ENCODE measurements at places on chromosomes 7 and 10. TPM values are rescaled to one million over a fixed set of nuclear protein-coding genes. Genes with fewer than 3 reads are reported as not detected.

- no peak for DNase-seq
Measured at GRCh38 chr7:27709137-27710075, 30.6 kb upstream of the TAX1BP1 start.

DNA sequence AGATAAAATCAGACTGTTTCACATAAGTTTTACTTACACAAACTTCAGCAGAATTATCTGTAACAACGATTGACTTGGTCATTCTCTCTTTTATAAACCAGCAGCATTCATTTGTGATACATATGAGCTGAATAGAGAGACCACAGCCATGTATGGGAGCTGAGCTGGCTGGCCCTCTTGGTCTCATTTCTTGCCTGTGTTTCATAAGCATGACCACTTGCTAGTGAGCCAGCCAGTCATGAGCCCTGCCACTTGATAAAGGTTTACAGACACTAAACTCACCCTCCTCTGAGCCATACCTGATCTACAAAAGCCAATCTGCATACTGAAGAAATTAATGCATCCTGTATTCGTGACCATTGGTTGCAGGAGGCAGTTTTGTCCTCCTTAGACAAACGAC lies 82.1 kb downstream of the PKD1L1 start:
- no peak for DNase-seq

DNA sequence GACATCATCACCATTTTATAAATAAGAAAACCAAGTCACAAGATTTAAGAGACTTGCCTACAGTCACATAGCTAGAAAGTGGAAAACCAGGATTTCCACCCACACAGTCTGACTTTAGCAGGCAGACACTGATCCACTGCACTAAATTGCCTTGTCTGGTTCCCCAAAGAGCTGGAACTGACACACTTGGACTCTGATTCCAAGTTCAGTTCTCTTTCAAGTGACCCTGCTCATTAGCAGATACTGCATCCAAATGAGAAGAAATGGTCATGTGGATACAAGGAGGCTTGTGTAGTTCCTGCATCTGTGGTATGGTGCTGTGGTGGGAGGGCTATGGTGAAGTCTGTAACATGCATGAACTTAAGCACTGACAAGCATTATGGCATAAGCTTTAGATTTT lies 180.1 kb upstream of the MKLN1 start:
- no peak for DNase-seq

DNA sequence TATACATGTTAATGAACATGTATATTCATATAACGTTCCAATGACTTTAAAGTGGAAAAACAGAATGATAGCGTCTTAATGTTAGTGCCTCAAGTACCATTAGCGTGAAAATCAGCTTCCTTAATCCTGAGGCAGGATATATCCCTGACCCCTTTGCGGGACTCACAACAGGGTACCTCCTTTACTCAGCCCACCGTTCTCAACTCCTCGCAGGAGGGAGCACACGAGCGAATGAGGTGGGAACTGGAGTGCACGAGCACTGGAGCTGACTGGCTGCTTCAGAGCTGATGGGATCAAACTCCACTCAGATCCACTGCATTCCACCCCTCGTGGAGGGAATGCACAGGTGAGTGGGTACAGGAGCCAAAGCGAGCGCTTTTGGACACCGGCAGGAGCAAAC lies 36.1 kb downstream of the AVL9 start:
- no peak for DNase-seq

GRCh38 chr10:101578803-101579515 lies 9.1 kb downstream of the POLL start:
- no peak for DNase-seq

GHRHR gene
- not detected for total RNA-seq

FRMD4A gene
- 2.8 TPM for total RNA-seq
